ENCODE measurements at places on chromosomes 11 and 22.

- no peak for DNase-seq
Observed at GRCh38 chr22:39598017-39598965, 27.7 kb downstream of the CACNA1I start.

DNA sequence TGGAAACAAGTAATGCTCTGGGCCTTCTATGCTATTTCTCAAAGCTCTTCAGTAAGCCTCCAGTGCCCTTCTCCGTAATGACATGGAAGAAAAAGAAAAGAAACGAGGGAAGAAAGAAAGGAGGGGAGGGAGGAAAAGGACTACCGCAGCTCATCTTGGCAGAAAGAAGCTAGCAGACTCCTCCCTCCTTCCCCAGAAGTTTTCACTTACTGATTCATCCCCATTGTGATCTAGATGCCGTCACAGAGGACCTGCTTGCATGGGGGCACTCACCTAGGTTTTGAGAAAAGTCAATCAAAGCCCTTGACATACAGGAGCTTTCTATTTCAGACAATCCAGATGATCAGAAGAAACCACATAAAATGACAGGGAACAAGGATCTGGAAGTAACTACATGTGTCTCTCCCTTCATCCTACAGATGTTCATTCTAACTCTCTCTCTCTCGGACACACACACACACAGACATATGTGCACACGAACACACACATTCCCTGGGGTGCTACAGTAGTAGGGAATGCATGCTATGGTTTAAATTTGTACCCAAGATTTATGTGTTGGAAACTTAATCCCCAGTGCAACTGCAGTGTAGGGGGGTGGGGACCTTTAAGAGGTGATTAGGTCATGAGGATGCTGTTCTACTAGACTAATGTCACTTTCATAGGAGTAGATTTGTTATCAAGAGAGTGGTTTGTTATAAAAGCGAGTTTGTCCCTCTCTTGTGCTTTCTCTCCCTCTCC is 37.6 kb upstream of the RCN1 start:
- DNase-seq, result no peak

- no peak for DNase-seq
Observed at GRCh38 chr11:103862094-103862801, 174.2 kb upstream of the DDI1 start.

GRCh38 chr11:6438979-6439571 is 1.7 kb downstream of the HPX start:
- DNase-seq, result peak; percentile 80

DNA sequence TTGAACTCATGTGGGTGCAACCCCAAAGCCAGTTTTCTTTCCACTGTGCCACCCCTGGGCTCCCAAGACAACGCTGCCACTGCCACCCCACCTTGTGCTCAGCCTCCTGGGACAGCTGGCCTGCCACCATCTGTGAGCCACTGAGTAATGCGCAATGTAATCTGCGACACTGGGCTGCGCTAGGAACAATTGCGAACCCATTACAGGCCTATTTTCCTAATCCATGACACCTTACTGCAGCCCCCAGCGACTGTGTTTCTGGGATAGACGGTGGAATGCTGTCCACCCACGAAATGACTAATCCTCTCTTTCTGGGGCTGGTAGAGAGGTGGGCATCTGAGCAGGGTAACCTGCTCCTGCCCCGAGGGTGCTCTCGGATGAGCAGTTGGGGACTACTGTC is 22.2 kb downstream of the FLRT1 start:
- DNase-seq, result no peak

- DNase-seq, result peak; percentile 22
Observed at GRCh38 chr22:17774206-17774925, at the start of gene BID. BID (minus strand) TSS chr22:17774469; CDS start chr22:17750116, 24,353 bp downstream.

- DNase-seq, result no peak
Observed at GRCh38 chr11:130209128-130209932, 49.7 kb downstream of the ST14 start.

DNA sequence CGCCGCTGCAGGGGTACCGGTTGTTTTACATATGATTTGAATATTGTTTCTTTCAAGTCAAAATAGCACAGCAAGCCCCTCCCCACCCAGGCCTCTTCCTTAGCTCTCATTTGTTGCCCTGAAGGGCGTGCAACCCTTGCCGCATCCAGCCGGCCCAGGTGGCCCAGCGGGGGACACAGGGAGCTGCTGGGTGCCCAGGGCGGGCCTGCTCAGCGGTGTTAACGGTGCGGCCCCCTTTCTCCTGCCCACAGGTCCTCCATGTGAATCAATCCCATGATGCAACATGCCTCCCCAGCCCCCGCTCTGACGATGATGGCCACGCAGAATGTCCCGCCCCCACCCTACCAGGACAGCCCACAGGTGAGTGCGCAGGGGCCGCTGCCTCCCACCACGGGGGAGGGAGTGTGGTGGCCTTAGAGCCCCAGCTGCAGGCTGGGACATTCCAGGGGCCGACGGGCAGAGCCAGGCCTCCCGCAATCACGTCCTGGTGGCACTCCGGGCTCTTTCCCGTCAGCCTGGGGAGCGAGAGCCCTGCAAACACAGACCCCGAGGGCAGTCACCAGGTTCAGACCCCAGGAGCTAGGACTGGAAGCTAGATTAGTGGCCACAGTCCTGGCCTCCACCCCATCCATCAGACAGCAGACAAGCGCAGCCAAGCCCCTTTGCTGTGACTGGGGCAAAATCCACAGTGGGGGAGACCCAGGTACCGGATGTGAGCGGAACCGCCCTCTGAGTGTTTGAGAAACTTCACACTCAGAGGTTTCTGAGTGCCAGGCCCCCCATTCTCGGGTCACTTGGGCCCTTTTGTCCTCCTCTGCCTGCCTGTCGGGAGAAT is 144.8 kb downstream of the FEZ1 start:
- DNase-seq, result no peak

DNA sequence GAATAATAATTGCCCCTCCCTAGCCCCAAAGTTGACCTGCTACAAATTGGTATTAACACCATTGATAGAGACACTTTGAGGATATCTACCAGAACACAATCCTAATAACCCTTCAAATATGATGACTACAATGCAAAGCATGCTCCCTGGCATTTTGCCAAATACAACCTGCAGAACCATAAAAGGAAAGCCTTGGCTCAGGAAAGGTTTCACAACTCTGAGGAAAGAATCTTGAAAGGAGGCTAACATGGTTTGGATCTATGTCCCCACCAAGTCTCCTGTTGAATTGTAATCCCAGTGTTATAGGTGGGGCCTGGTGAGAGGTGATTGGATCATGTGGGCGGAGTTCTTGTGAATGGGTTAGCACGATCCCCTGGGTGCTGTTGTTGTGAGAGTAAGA is 140.4 kb upstream of the ARHGAP42 start:
- DNase-seq, result no peak

DNA sequence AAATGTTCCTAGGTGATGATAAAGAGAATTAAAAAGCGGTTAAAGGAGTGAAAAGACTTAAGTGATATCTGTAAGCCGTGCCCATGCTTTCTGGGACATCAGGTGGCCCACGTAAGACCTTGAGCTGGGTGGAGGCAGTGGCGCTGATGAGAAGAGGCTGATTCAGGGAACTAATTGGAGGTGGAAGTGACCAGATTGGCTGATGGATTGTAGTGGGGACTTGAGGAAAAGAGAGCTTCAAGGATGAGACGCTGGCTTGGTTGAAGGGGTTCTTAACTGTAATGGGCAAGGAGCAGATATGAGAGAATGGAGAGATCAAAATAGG is 69.1 kb upstream of the EP300 start:
- DNase-seq, result no peak

GRCh38 chr11:6405052-6405667 is 13.7 kb downstream of the APBB1 start:
- no peak for DNase-seq

- DNase-seq, result no peak
Observed at GRCh38 chr22:19590696-19591095, 66.5 kb upstream of the CLDN5 start.

GRCh38 chr11:114569801-114570200 is 10.1 kb upstream of the NXPE1 start:
- DNase-seq, result no peak

- no peak for DNase-seq
Observed at GRCh38 chr11:45152740-45153595, 6.5 kb downstream of the PRDM11 start.

- no peak for DNase-seq
Observed at GRCh38 chr11:130413405-130414106, 14.9 kb downstream of the ADAMTS8 start.

DNA sequence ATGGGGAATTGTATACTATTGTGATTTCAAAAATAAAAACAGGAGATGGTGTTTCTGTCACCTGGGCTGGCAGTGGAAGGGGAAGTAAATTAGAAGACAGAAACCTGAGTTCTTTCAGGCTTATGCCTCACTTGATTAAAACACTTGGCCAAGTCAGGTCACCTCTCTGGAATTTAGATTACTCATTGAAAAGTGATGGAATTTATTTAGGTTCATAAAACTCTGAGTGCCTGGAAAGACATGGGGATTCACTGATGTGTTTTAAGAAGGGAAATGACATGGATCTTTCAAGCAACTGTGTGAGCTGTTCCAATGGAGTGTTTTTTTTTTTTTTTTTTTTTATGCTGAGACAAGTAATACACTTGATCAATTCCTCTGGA is 400.1 kb downstream of the TMEM135 start:
- no peak for DNase-seq

GRCh38 chr22:39529487-39529851 is 3.1 kb downstream of the RPS19BP1 start:
- DNase-seq, result no peak

- DNase-seq, result no peak
Observed at GRCh38 chr11:70476669-70477068, 78.3 kb downstream of the CTTN start.
